Thyroid gland (tissue), 4 donors: ENCODE measurements at places on chromosomes 12 and 14. TPM values are rescaled to one million over a fixed set of nuclear protein-coding genes. Genes with fewer than 3 reads are reported as not detected.

The RFLNA gene
- not detected for total RNA-seq

The BCDIN3D gene
- total RNA-seq, result 6.1 TPM

The REC8 gene
- total RNA-seq, result 4.1 TPM

The STK38L gene
- total RNA-seq, result 27.1 TPM

The SP7 gene
- not detected for total RNA-seq

The OVCH1 gene
- 0.27 TPM for total RNA-seq

DNA sequence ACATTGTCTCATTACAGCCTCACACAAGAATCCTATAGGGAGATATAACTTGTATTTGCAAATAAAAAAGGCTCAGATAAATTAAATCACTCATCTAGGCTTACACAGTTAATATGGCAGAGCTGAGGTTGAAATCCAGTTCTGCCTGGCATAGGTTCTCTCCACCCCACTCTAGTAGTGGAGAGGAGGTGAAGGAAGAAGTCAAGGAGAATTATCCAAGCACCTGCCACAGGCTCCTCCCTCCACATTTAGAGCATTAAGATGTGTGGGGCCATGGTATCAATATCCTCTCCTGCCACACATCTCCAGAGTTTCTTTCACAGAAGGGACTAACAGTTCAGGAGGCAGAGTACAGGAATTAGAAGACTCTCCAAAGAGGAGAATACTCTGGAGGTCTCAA is 22.5 kb upstream of the STAC3 start:
- H3K27me3 ChIP-seq, result no peaks in the 10 kb centered on the region
- peaks cover 13% of the 10 kb centered on the region for H3K4me1 ChIP-seq
- no peak overlapping the region for H3K4me3 ChIP-seq

DNA sequence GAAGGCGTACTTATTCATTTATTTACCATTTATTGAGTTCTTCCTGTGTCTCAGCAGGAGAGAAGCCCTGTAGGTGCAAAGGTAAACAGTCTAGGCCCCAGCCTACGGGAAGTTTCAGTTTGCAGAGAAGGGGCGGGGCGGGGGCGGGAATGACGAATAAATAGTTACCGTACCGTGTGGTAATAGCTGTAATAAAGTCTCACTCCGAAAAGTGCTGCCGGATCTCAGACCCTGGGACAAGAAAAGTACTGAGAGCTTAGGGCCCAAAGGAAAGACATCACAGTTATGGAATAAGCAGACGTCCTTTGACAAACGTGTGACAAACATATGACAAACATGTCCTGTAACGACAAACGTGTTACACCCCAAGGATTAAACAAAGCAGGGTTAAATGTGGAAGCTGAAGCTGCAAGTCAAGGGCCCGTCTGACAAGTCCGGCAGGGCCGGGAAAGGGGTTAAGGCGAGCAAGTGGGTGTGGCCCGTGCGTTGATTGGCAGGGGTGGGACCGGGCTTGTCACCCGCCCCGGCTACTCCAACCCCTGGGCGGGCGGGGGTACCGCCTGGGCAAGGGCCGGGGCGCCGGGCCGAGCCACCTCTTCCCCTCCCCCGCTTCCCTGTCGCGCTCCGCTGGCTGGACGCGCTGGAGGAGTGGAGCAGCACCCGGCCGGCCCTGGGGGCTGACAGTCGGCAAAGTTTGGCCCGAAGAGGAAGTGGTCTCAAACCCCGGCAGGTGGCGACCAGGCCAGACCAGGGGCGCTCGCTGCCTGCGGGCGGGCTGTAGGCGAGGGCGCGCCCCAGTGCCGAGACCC is at the start of gene LRP10:
LRP10 (plus strand) TSS at position 517 of the 809 bp plus-strand sequence. CDS start 564 bp downstream, outside the sequence.
- H3K27ac ChIP-seq, result peak within 1 kb of the TSS; percentile 96
- H3K36me3 ChIP-seq, result peaks cover 31% of the 10 kb centered on the region
- DNase-seq, result peak; percentile 97
- no peaks in the 10 kb centered on the region for H3K27me3 ChIP-seq

DNA sequence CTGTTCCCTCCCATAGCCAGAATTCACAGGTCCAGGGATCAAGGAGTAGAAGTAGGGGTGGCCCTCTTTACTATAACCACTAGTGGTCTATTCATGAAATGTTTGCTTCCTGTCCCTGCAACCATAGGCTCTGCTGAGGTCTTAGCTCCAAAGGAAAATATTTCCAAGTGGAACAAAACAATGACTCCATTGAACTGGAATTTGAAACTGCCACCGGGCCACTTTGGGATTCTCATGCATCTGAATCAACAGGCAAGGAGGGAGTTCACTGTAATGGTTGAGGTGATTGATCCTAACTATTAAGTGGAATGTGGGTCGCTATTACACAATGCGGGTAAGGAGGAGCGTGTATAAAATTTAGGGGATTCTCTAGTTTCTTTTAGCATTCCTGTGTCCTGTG is 197.0 kb downstream of the ETNK1 start:
- DNase-seq, result no peak
- H3K36me3 ChIP-seq, result no peaks in the 10 kb centered on the region
- H3K27ac ChIP-seq, result no peak overlapping the region
- no peak overlapping the region for H3K4me3 ChIP-seq
- no peaks in the 10 kb centered on the region for H3K27me3 ChIP-seq
- no peaks in the 10 kb centered on the region for H3K4me1 ChIP-seq

DNA sequence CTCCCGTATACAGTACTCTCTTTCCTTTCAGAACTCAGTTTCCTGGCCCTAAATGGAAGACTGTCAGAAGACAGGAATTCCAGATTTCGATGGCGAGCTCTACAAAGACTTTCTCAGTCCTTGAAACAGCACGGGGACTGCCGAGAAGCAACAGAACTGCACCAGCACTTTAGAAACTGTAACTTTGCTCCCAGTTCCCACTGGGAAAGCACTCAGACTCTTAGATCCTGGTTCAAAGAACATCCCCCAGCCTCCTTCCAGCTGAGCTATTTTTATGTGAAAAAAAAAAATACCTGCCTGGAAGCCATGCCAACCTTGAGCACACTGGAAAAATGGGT is 1.8 kb downstream of the PXN start:
- peak overlapping the region; percentile 96 for H3K27ac ChIP-seq
- peaks cover 50% of the 10 kb centered on the region for H3K4me1 ChIP-seq
- H3K36me3 ChIP-seq, result no peaks in the 10 kb centered on the region
- peak; percentile 49 for DNase-seq
- H3K4me3 ChIP-seq, result peak overlapping the region; percentile 92

- DNase-seq, result no peak
- no peak overlapping the region for H3K4me3 ChIP-seq
- H3K27ac ChIP-seq, result no peak overlapping the region
- no peaks in the 10 kb centered on the region for H3K36me3 ChIP-seq
- no peaks in the 10 kb centered on the region for H3K4me1 ChIP-seq
Measured at GRCh38 chr12:79371226-79371625, 319.5 kb downstream of the PAWR start.

DNA sequence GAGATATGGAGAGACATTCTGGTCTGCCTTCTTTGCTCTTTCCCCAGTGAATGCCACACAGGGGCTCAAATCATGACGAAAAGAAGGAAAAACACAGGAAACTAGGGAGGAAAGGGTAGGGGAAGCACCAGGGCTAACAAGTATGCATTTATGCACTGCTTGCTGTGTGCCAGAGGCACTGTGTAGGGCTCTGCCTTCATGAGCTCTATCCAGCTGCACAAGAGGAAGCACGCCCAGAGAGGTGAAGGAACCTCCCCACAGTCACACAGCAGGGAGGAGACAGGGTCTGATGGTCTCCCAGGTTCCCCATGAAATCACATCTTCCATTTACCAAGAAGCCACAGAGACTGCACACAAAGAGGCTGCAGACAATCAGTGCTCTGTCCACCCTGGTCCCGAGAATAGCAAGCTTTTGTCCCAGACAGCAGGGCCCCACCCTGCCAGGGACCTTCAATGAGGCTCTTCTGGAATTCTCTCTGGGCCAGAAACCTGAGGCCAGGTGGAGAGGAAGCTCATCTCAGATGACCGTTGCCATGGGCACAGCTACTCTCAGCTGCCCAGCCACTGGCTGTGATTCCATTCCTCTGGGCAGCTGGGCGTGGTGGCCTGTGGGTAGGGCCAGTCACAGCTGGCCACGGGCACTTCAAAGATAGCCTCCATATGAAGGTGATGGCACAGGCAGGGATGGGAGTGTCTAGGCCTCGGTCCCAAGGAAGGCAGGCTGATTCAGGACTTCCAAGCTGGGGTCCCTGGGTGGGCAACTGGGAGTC is 7.3 kb upstream of the TRPV4 start:
- no peaks in the 10 kb centered on the region for H3K27me3 ChIP-seq
- DNase-seq, result peak; percentile 67
- H3K4me3 ChIP-seq, result no peak overlapping the region
- H3K4me1 ChIP-seq, result peaks cover 3% of the 10 kb centered on the region
- no peaks in the 10 kb centered on the region for H3K36me3 ChIP-seq
- no peak overlapping the region for H3K27ac ChIP-seq

- peak; percentile 70 for DNase-seq
- no peak overlapping the region for H3K27ac ChIP-seq
- H3K36me3 ChIP-seq, result no peaks in the 10 kb centered on the region
- H3K27me3 ChIP-seq, result no peaks in the 10 kb centered on the region
- peaks cover 10% of the 10 kb centered on the region for H3K4me1 ChIP-seq
Measured at GRCh38 chr12:1583421-1584078, 10.8 kb downstream of the FBXL14 start.

GRCh38 chr12:8554451-8555195 is 13.9 kb upstream of the CLEC4E start:
- H3K4me3 ChIP-seq, result no peak overlapping the region
- no peak overlapping the region for H3K27ac ChIP-seq
- no peaks in the 10 kb centered on the region for H3K27me3 ChIP-seq
- DNase-seq, result no peak
- H3K4me1 ChIP-seq, result no peaks in the 10 kb centered on the region

DNA sequence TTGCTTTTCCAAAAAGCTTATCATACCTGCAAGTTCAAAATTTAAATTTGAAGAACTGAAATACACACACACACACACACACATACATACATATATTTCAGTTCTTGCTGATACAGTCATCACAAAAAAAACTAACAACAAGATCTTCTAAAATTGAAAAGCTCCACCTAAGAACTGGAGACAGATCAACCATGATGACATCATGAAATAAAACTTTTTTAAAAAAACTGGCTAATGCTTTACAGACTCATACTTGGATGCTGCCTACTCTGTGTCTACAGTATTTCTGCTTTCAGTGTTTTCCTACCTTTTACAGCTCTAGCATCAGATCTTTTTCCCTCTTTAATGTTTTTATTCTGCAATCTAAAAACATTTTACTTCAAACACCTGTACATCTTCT is 261.4 kb downstream of the DIO2 start:
- H3K4me3 ChIP-seq, result no peak overlapping the region
- no peak for DNase-seq
- H3K27ac ChIP-seq, result no peak overlapping the region
- H3K36me3 ChIP-seq, result no peaks in the 10 kb centered on the region
- no peaks in the 10 kb centered on the region for H3K4me1 ChIP-seq

DNA sequence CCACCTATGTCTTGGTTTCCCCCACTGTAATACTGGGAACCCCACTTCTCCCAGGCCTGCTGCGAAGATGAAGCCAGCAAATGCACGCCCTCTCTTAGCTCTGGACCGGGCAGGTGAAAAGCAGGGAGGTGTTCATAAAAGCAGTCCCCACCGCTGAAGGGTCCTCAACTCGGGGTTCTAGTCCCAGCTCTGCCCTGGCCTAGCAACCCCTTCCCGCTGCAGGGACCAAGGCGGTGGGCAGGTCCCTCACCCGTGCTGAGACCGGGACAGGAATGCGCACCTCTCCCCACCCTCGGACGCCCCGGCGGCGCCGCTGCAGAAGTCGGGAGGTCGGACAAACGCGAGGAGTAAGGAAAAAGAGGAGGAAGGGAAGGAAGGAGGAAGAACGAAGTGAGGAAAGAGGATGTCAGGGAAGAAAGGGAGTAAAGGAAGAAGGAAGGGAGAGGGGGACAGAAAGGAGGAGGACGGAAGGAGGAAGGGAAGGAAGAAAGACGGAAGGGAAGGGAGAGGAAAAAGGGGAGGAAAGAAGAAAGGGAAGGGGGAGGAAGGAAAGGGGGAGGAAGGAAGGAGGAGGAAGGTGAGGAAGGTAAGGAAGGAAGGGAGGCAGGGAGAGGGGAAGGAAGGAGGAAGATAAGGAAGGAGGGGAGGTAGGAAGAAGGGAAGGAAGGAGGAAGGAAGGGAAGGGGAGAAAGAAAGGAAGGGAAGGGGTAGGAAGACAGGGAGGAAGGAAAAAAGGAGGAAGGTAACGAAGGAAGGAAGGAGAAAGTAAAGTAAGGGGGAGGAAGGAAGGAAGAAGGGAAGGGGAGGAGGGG is 701 bp downstream of the SPRING1 start:
- H3K27ac ChIP-seq, result peak overlapping the region; percentile 79
- DNase-seq, result peak; percentile 46
- H3K36me3 ChIP-seq, result peaks cover 10% of the 10 kb centered on the region
- peaks cover 35% of the 10 kb centered on the region for H3K4me1 ChIP-seq

DNA sequence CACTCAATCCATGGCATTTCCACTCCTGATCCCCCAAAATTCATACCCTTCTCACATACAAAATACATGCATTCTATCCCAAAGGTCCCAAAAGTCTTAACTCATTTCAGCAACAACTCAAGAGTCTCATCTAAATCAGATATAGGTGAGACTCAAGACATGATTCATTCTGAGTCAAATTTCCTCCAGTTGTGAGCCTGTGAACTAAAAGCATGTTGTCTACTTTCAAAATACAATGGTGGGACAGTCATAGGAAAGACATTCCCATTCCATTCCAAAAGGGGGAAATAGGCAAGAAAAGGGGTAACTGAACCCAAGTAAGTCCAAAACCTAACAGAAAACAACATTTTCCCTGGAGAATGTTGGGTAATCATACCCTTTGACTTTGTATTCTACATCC is 103.3 kb downstream of the C12orf75 start:
- no peaks in the 10 kb centered on the region for H3K27me3 ChIP-seq
- H3K4me3 ChIP-seq, result no peak overlapping the region
- no peaks in the 10 kb centered on the region for H3K4me1 ChIP-seq
- H3K27ac ChIP-seq, result no peak overlapping the region

GRCh38 chr12:34393821-34394150 is 371.5 kb downstream of the ALG10 start:
- no peak for DNase-seq
- no peaks in the 10 kb centered on the region for H3K36me3 ChIP-seq
- H3K4me1 ChIP-seq, result no peaks in the 10 kb centered on the region
- no peak overlapping the region for H3K27ac ChIP-seq
- H3K27me3 ChIP-seq, result no peaks in the 10 kb centered on the region
- no peak overlapping the region for H3K4me3 ChIP-seq

- H3K4me1 ChIP-seq, result no peaks in the 10 kb centered on the region
- H3K27ac ChIP-seq, result no peak overlapping the region
- no peaks in the 10 kb centered on the region for H3K36me3 ChIP-seq
Measured at GRCh38 chr12:89721291-89721987, 12.8 kb upstream of the ATP2B1 start.

- no peak for DNase-seq
- H3K27ac ChIP-seq, result no peak overlapping the region
- no peaks in the 10 kb centered on the region for H3K27me3 ChIP-seq
- H3K4me1 ChIP-seq, result peaks cover 30% of the 10 kb centered on the region
Measured at GRCh38 chr14:99122521-99123125, 149.4 kb downstream of the BCL11B start.

DNA sequence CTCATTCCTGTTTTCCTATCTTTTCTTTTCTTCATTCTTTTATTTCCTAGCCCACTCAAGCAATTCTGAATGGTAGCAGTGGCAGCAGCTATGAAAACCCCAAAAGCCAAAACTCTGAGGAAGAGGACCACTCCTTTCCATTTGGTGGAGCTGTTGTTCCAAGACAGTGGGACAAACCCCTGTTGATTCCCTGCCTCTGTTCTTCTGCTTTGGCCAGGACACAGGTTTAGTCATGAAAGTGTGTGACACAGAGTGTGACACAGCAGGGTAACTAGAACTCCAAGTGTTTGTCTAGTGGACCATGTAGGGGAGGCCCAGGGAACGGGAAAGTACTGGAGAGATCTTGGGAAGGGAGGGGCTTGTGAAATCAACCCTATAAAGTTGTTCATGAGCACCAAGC is 71.1 kb downstream of the PTCSC3 start:
- H3K4me1 ChIP-seq, result no peaks in the 10 kb centered on the region
- peak; percentile 80 for DNase-seq
- H3K27me3 ChIP-seq, result no peaks in the 10 kb centered on the region
- H3K4me3 ChIP-seq, result no peak overlapping the region
- no peaks in the 10 kb centered on the region for H3K36me3 ChIP-seq
